Activated naive CD8-positive, alpha-beta T cell treated with anti-CD3 and anti-CD28 coated beads for 36 hours (primary cell): ENCODE measurements at places on chromosomes 16 and 17. TPM values are rescaled to one million over a fixed set of nuclear protein-coding genes. Genes with fewer than 3 reads are reported as not detected.

The EEF2KMT gene
- 25.5 TPM for total RNA-seq

The KLHL10 gene
- total RNA-seq, result 0.30 TPM

The BCO1 gene
- total RNA-seq, result not detected

DNA sequence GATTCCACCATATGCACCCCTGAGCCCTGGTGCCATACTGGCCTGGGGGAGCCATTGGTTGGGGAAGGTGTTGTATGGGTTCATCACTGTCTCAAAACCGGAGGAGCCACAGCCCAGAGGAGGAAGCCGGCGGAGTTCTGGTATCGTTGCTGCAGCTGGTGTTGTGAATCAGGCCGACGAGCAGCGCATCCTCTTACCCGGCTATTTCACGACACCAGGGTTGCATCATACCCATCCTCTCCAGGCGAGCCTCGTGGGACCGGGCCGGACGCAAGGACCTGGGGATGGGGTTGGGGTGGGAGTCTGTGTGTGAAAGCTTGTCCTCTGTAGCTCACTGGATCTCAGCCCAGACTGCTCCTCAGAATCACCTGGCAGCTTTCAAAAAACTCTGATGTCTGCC, 6.6 kb upstream of the SLC12A3 start:
- no peaks in the 10 kb centered on the region for H3K36me3 ChIP-seq
- no peaks in the 10 kb centered on the region for H3K27me3 ChIP-seq
- no peak overlapping the region for H3K27ac ChIP-seq

The EFTUD2 gene
- 258 TPM for total RNA-seq

DNA sequence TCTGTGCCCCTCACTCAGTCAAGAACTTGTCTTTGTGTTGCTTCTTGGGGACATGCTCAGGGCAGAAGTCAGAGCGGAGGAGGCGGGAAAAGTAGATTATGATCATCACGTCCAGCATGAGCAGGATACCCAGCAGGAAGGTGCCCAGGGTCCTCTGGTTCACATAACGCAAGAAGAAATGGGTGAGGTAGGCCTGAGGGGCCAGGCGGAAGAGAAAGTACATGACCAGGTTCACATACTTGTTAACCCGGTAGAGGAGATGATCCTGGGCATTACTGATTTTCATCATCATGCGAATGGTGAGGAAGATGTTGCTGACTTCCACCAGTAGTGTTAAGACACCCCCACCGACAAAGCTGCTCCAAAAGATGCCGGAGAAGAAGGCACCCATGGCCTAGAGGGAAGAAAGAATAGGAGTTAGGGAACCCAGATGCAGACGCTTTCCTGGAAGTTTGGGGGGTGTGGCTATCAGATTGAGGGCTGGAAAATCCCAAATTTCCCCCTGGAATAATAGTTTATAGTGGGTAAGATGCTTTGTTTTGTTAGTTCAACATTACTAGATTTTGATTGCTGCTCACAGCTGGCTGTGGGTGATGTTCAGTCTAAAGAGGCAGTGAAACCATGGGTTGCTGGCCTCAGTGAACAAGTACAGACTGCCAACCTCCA, 1.4 kb downstream of the TLCD1 start:
- DNase-seq, result no peak
- H3K27me3 ChIP-seq, result peaks cover 13% of the 10 kb centered on the region
- H3K36me3 ChIP-seq, result peaks cover 61% of the 10 kb centered on the region
